ENCODE measurements at places on chromosomes 1 and 21. TPM values are rescaled to one million over a fixed set of nuclear protein-coding genes. Genes with fewer than 3 reads are reported as not detected.

Gene MATN1
- total RNA-seq = not detected

Gene C1orf185
- total RNA-seq = not detected

Gene NUP210L
- total RNA-seq = under 0.01 TPM

Gene TIAM1
- total RNA-seq = 8.6 TPM

Gene CFHR5
- not detected for total RNA-seq

Gene PLEKHG5
- total RNA-seq = 2.5 TPM

Gene CR2
- not detected for total RNA-seq

Gene GBP4
- 4.4 TPM for total RNA-seq

Gene OR2G6
- not detected for total RNA-seq

Gene RNF223
- total RNA-seq = not detected

Gene TNFRSF25
- total RNA-seq = 4.1 TPM

DNA sequence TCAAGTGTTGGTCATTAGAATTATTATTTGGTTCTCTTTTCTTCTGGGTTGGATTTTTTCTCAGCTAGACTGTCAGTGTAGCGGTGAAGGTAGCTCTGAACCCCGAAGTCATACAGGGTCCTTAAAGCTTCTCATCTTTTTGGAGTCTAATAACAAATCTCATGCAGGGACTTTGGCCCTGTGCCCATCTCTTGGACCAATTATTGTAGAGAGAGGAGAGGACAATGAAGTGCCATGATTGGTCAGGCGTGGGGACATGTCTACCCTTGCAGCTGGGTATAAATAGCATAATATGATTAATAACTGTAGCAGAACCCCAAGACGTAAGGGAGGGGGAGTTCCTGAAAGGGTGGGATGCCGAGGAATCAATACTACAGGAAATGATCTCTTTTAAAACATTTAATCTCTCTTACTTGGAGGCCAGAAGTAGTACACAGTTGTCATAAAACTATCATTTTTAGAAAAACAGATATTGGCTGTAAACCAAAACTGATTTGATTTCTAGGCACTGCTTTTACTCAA, 8.8 kb downstream of the MAGI3 start:
- no peaks in the 10 kb centered on the region for H3K36me3 ChIP-seq
- peaks cover 3% of the 10 kb centered on the region for H3K4me1 ChIP-seq
- no peak for DNase-seq
- no peak overlapping the region for H3K27ac ChIP-seq
- no peaks in the 10 kb centered on the region for H3K27me3 ChIP-seq

DNA sequence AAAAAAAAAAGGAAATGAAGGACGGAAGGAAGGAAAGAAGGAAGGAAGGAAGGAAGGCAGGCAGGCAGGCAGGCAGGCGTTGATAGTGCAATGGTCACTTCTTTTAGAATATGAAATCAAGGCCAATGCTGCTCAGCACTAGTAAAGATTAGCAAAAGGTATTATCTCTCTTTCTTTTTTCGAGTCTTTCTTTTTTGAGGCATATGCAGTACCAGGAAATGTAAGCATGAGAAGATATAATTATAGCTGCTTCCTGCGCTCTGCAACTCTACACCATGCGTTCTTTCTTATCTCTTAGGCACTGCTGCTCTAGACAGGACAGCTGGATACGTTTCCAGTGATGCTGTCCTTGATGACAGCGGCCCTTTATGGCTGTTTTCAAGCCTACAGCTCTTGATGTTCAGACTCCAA, 1512.5 kb upstream of the B3GALT2 start:
- H3K4me1 ChIP-seq = no peaks in the 10 kb centered on the region
- no peaks in the 10 kb centered on the region for H3K36me3 ChIP-seq

- H3K27ac ChIP-seq = no peak overlapping the region
- DNase-seq = no peak
- no peaks in the 10 kb centered on the region for H3K4me1 ChIP-seq
- no peaks in the 10 kb centered on the region for H3K27me3 ChIP-seq
- H3K4me3 ChIP-seq = no peak overlapping the region
Measured at GRCh38 chr1:169949139-169949538, 55.4 kb upstream of the SCYL3 start.

GRCh38 chr1:155070721-155071569, 7.4 kb downstream of the EFNA4 start:
- peak; percentile 90 for DNase-seq
- peak overlapping the region; percentile 81 for H3K27ac ChIP-seq
- no peaks in the 10 kb centered on the region for H3K36me3 ChIP-seq

DNA sequence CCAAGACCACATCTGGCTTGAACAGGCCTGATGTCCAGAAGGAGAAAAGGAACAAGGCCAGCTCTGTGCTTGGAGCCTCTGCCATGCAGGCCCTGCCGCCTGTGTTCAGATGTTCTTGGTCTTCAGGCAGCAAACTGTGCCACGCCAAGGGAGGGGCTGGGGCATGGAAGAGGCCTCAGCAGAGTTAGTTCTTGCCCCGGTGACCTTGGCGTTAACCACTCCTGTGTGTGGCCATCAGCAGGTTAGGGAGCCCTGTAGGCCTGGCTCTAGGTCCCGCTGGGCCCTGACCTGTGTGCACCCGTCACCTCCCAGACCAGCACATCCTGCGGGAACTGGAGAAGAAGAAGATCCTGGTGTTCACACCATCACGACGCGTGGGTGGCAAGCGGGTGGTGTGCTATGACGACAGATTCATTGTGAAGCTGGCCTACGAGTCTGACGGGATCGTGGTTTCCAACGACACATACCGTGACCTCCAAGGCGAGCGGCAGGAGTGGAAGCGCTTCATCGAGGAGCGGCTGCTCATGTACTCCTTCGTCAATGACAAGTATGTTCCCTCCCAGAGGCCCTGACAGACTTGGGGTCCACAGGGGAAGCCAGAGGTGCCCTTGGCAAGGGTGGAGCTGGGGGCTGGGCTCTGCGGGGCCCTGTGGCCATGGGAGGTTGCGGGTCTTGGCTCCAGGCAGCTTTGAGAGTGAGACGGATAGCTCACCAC, 7.1 kb downstream of the ZC3H12A start:
- H3K27ac ChIP-seq = no peak overlapping the region
- DNase-seq = no peak
- peaks cover 17% of the 10 kb centered on the region for H3K36me3 ChIP-seq
- H3K4me3 ChIP-seq = no peak overlapping the region
- peaks cover 59% of the 10 kb centered on the region for H3K4me1 ChIP-seq

GRCh38 chr1:107653005-107653404, 312.0 kb downstream of the VAV3 start:
- no peak for DNase-seq
- no peak overlapping the region for H3K4me3 ChIP-seq
- no peaks in the 10 kb centered on the region for H3K36me3 ChIP-seq
- no peak overlapping the region for H3K27ac ChIP-seq

- no peak for DNase-seq
- H3K27me3 ChIP-seq = no peaks in the 10 kb centered on the region
- no peaks in the 10 kb centered on the region for H3K4me1 ChIP-seq
Measured at GRCh38 chr21:35128536-35128935, 79.4 kb upstream of the RUNX1 start.

DNA sequence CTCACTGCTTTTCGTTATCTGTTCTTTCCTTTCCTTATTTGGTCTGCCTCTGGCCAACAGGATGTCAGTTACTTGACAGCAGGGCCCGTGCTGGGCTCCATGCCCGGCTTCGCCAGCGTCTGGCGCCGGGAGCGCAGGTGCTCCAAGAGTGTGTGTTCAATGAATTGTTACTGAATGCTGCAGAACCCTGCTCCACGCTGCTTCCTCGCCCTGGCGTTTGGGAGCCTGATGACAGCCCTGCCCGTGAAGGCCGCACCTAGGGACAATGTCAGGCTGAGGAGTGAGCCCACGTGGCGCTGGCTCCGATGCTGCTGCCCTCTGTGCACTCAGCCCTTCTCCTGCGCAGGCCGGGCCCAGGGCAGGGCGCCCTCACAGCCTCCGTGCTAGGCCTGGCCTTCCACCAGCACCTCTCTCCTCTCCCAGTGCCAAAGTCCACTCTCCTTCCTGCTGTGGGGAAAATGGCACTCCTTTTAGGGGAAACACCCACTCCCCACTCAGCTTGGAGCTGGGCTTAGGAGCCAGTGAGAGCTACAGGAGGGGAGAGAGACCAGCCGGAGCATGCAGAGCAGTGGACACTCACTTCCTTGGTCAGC, 51.4 kb downstream of the ACBD3 start:
- H3K27me3 ChIP-seq = no peaks in the 10 kb centered on the region
- peak overlapping the region; percentile 45 for H3K27ac ChIP-seq
- peak; percentile 77 for DNase-seq

- H3K36me3 ChIP-seq = no peaks in the 10 kb centered on the region
- H3K27me3 ChIP-seq = no peaks in the 10 kb centered on the region
- H3K27ac ChIP-seq = no peak overlapping the region
- H3K4me3 ChIP-seq = no peak overlapping the region
- DNase-seq = no peak
Measured at GRCh38 chr1:21630571-21631343, 38.4 kb downstream of the RAP1GAP start.

DNA sequence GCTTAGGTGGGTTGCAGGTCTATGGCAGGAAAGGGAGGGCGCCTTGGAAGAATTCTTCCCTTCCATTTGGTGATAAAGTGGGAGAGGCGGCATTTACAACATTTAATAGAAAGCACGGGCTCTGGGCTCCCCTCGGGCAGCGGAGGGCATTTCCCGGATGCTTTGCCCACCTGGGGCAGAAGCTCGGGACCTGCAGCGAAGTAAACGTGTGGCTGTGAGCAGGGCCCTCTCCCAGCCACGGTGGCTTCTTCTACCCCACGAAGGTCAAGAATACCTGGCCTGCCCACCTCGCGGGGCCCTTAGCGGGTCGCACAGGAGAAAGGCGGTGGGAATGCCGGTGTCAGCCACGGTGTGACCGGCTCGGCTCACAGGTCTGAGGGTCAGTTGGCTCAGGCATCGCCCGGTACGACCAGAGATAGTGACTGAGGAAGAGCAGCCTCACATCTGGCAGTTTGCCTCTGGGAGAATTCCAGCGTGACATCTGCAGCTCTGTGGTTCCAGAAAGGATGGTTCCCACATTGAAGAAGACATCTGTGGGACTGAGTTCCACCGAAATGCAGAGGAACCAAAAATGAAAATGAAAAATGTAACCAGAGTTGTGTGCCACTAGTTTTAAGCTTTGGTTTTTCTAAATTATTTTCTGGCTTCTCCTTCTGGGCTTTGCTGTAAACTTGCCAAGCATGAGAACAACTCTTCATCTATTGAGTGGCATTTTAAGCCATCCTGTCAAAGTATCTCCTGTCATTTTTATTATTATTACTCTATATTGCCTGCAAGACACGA, 720 bp upstream of the F3 start:
- H3K4me3 ChIP-seq = peak overlapping the region; percentile 74
- peak overlapping the region; percentile 87 for H3K27ac ChIP-seq
- peaks cover 20% of the 10 kb centered on the region for H3K4me1 ChIP-seq

DNA sequence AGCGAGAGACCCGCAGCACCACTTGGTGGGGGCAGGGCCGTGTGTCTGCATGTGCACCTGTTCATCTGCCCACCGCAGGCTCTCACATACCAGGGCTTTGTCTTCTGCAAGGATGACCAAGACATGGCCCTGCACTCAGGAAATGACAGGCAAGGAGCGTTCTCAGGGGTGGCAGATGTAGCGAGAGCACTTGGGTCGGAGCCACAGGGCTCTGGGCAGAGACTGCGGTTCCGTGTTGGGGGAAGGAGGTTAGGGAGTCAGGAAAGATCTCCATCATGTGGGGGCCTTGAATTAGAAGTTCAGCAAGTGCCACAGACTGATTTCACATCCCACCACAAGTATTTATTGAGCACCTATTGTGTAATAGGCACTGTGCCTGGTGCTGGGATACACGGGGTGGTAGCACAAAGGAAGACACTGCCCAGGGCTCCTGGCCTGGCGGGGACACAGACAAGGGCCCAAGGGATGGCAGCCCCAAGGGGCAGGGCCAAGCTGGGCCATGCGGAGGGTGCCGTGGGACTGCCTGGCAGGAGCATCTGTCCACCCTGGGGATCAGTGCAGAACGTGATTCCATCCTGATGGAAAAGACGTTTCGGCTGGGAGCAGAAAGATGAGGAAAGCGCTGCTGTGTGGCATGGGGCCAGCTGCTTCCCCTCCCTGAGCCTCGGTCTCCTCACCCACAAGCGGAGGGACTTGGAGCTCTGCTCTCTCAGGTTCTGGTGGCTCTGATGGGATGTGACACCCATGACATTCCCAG, 11.4 kb upstream of the SPSB1 start:
- H3K36me3 ChIP-seq = no peaks in the 10 kb centered on the region
- no peak overlapping the region for H3K27ac ChIP-seq
- no peak for DNase-seq
- H3K27me3 ChIP-seq = no peaks in the 10 kb centered on the region

GRCh38 chr1:62723883-62724282, 35.7 kb upstream of the DOCK7 start:
- no peaks in the 10 kb centered on the region for H3K27me3 ChIP-seq
- DNase-seq = no peak
- H3K36me3 ChIP-seq = no peaks in the 10 kb centered on the region
- peaks cover 19% of the 10 kb centered on the region for H3K4me1 ChIP-seq
- no peak overlapping the region for H3K27ac ChIP-seq

DNA sequence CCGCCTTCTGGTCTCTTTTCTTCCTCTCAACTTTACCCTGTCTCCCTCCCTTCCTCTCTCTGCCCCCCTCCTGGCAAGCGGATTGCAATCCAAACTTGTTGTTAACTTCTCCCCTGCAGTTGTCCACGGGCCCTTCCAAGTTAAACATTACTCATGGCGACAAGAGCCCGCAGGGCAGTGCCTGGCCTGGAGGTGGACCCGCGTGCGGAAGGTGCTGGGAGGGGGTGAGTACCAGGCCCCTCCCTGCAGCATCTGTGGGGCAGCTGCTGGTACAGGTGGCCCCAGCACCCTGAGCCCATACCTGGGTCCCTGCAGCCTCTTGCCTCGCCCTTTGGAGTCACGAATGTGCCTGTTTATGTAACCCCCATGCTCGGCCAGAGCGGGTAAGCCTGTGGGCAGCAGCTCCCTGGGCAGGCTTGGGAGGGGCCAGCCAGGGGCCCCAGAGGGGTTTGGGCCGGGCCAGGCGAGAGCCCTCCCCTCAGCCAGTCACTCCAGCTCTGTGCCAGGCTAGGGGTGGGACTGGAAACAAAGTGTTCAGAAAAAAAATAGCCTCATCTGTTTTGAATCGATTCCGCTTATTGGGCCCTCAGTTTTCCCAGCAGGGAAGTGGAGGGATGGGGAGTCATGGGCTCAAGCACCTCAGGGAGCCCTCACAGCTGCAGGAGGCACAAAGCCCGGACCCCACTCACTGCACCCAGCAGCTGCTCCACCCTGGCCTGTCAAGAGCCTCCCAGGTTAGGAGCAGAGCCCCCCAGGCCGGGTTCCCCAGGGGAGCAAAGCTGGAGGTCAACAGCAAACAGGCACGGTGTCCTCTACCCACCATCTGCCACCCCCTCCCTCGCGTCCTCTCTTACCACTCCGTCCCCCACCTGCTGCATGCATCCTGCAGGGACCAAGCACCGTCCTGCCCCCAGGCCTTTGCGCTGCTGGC, 14.0 kb upstream of the FAAP20 start:
- peak; percentile 83 for DNase-seq
- H3K27me3 ChIP-seq = no peaks in the 10 kb centered on the region
- no peaks in the 10 kb centered on the region for H3K36me3 ChIP-seq
- H3K4me3 ChIP-seq = no peak overlapping the region

- H3K36me3 ChIP-seq = no peaks in the 10 kb centered on the region
- no peak overlapping the region for H3K27ac ChIP-seq
- no peak for DNase-seq
- H3K4me3 ChIP-seq = no peak overlapping the region
- peaks cover 10% of the 10 kb centered on the region for H3K4me1 ChIP-seq
Measured at GRCh38 chr1:211723273-211723672, 47.9 kb upstream of the NEK2 start.

- DNase-seq = no peak
- no peaks in the 10 kb centered on the region for H3K27me3 ChIP-seq
- H3K36me3 ChIP-seq = no peaks in the 10 kb centered on the region
- no peaks in the 10 kb centered on the region for H3K4me1 ChIP-seq
- H3K4me3 ChIP-seq = no peak overlapping the region
Measured at GRCh38 chr21:45448810-45449657, 44.1 kb downstream of the COL18A1 start.

GRCh38 chr1:6084781-6085495, 39.2 kb downstream of the KCNAB2 start:
- no peak for DNase-seq
- H3K36me3 ChIP-seq = no peaks in the 10 kb centered on the region

Data from sigmoid colon (tissue), 7 donors.